ENCODE measurements at places on chromosomes 6 and 20.

- no peak for DNase-seq
These were observed 19.2 kb downstream of the CST8 start for GRCh38 chr20:23510000-23510590.

GRCh38 chr6:40252531-40253258 is 318.4 kb upstream of the MOCS1 start:
- no peak for DNase-seq

- no peak for DNase-seq
These were observed 445.0 kb downstream of the UTRN start for GRCh38 chr6:144730088-144730645.

DNA sequence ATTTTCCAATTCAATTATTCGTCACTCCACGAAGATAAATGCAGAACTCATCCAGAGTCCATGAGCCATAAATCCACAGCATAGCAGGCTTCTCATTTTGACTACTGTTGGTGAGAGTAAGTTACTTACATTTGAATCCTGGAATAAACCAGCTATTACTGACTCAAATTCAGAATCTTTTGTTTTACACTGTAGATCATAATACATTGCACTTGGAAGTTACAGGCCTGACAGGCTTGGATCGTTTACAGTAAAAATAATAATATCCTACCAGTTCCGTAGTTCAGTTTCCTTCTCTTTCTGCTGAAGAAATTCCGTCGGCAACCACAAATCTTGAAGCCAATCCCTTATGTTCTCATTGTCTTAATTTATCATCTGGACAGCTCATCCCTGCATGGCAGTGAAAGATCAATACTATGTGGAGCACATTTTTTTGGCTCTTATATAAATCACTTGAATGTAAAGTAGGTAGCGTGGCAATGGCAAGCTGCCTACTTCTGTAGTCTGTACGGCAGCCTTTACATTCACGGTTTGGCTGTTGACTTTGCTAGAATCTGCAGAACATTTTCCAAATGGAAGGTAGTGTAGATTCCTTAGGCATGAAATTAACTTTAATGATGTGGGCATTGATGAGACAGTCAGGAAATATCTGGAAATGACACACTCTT is 142.9 kb downstream of the WDR27 start:
- DNase-seq = no peak

GRCh38 chr20:34016736-34017135 is 23.0 kb downstream of the RALY start:
- DNase-seq = no peak

DNA sequence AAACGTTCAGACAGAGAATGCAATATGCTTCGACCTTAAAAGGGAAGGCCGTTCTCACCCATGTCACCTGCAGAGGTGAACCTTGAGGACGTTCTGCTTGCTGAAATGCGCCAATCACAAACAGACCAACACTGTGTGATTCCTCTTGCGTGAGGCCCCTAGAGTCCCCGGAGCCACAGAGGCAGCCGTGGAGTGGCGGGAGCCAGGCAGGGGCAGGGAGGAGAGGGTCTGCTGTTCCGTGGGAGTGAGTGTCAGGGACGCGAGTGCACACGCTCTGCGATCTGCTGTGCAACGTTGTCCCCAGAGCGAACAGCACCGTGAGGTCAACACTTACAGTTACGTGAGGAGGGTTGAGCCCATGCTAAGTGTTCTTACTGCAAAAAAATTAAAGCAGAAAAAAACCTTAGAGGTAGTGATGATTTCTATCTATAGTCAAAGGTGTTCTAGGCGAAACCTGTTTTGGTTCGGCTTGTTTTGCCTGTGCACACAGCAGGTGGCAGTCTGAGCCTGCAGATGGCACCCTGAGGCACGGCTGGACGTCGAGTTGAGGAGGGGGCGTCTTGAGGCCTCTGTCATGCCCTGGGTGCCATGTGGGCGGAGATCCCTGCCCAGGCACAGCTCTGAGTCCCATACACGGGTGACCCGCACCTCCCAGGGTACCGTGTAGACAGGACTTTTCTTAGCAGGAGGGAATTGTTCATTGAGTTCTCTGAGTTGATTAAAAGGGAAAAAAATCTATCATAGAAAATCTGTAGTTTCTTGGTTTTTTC is 71.7 kb upstream of the FRMD1 start:
- no peak for DNase-seq

- no peak for DNase-seq
These were observed 249.7 kb upstream of the AFDN start for GRCh38 chr6:167576828-167577503.

DNA sequence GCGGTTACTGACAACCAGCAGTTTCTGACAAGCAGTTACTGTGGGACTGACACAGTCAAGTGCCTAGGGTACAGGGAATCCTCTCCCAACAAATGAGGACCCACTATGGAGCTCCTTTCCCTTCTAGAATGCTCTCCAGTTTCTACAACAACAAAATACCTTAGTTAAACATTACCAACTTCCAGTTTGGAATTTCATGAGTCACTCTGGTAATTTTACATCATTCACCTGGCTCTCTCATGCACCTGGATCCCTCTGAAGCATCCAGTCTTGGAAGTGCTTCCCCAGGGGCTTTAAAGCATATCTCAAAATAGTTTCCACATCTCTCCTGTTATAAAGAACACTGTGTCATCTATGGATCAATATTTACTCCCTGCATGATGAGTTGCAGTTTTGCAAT is 286.7 kb upstream of the SPTLC3 start:
- DNase-seq = no peak

GRCh38 chr20:20643927-20644326 is 68.5 kb downstream of the RALGAPA2 start:
- DNase-seq = no peak

DNA sequence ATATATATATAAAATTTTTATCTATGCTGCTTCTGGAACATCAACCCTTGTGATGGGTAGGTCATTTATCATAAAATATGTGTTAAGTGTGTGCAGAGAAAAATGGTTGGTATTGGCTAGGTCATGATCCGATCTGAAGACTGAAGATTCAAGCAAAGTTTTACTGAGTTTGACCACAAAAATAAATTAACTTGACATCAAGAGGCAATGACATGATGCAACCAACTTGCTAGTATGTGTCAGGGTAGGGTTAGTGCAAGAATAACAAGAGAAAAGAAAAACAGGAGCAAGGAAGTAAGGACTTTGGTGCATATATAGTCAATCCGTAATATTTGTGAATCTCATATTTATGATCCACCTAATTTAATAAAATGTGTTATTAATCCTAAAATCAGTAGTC is 1202.0 kb upstream of the ADGRB3 start:
- no peak for DNase-seq

- DNase-seq = no peak
These were observed 468.0 kb downstream of the UTRN start for GRCh38 chr6:144753023-144753705.

All from stimulated activated CD4-positive, alpha-beta T cell treated with anti-CD3 and anti-CD28 coated beads, Interleukin-15, amount 100 ng/mL, for 1 hour (primary cell).